Vagina (tissue), 2 donors: ENCODE measurements at places on chromosomes 16 and 17.

GRCh38 chr17:83055911-83056582 lies 23.4 kb upstream of the METRNL start:
- DNase-seq, result no peak

- peak; percentile 29 for DNase-seq
Observed at GRCh38 chr17:57971572-57971971, 16.4 kb upstream of the CUEDC1 start.

DNA sequence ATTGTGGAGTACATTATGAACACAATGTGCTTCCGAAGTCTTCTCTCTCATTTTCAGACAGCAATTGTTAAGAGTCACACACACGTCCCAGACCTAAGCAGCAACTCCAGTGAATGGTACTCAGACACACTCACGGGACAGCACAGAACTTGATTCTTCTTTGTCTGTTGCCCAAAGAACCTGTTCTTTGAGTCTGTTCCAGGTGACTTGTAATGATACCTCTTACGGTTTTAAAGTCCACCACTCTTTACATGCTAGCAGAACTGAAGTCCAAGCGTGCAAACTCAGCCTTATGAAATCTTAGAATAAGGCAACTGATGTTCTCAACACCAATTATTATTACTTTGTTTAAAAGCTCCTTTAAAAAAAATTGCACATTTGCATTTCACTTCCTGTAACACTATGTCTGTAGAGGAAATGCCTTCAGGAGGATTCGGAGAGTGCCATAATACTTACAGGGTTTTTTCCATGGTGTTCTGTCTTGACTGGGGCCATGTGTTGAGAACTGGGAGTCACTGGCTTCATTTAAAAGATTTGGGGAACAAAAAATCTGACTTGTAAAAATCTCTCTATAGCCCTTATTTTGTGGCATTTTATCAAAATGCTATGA lies 48.1 kb downstream of the MARF1 start:
- DNase-seq, result no peak

GRCh38 chr16:89315271-89315670 lies 97.8 kb downstream of the ZNF778 start:
- DNase-seq, result no peak

GRCh38 chr17:7955414-7956227 lies 23.6 kb downstream of the CNTROB start:
- DNase-seq, result no peak

- no peak for DNase-seq
Observed at GRCh38 chr17:75845058-75845711, 981 bp upstream of the UNC13D start.

DNA sequence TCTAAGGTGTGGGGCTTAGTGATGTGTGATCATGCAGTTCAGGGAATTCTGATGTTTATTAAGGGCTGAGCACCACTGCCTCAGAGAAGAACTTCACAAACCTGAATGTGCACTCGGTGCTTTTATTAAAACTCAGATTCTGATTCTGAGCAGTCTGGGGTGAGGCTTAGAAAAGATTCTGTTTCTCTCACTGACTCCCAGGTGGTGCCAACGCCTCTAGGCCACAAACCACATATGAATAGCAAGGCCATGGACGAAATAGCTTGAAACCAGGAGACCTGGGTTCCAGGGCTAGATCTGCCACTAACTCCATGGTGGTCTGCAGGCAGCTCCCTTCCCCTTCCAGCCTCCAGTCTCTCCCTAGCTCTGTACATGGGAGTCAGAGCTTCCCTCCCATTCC lies 169.1 kb downstream of the HS3ST3B1 start:
- DNase-seq, result no peak

- no peak for DNase-seq
Observed at GRCh38 chr16:4025428-4025827, 90.8 kb downstream of the ADCY9 start.
